ENCODE measurements at places on chromosomes 12 and 14.

GRCh38 chr12:132056320-132056719 lies 87.8 kb downstream of the DDX51 start:
- no peak for DNase-seq

GRCh38 chr12:13581031-13581430 lies 384.5 kb downstream of the EMP1 start:
- DNase-seq, result no peak

DNA sequence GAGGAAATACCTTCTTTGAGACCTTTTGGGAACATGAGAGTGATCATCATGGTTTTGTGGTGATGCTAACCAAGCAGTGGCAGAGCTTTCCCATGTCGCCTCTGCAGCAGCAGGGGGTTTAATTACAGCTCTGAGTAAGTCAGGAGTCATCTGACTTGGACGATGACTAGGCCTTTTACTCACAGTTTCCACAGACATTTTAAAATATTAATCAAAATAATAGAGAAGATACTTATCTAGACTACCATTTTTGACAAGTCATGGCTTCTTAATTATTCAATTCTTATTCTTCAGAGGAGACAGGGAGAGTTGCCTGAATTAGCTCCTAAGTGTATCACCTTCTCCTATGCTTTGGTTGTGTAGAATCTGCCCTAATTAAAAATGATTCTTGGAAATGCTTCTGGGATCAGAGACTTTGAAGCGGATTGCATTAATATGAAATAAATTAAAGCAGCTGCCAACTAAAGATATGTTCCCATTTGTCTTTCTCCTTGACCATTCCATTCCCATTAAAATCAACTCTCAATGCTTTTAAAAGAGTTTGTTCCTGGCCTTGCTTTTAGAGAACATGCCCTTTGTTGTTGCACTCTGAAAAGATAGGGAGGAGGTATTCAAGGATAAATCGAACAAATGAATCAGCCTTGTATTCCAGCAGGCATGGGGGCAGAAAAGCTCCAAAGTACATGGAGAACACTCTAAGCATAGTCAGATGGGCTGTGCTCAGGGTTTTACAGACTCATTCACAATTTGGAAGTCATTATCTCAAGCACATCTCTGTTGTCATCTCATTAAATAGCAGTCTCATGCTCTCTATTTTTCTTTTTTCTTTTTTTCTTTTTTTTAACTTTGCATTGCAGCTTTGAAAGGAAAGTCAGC lies 7.7 kb upstream of the IFNG-AS1 start:
- no peak for DNase-seq

- no peak for DNase-seq
These were observed 3.3 kb downstream of the WASHC4 start for GRCh38 chr12:105110851-105111250.

GRCh38 chr12:57740656-57741412 lies 2.3 kb upstream of the AGAP2 start:
- DNase-seq, result no peak

DNA sequence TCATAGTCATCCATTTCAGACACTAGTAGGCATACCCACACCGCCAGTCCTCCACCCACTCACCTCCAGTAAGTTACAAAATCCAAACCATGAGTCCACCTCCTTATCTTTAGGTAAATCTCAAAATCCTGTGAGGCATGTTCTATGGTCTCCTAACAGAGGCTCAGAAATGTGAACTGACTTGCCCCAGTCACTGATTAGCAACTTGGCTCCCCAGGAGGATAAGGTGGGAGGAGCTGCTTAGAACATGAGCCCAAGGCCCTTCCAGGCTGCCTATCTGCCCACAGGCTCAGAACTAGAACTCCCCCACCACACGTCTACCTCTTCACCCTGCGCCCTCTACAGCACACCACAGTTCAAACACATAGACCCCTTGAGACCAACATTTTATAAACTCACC lies 19.9 kb downstream of the SETD3 start:
- DNase-seq, result no peak

GRCh38 chr14:78007160-78007559 lies 163.0 kb upstream of the NRXN3 start:
- no peak for DNase-seq

DNA sequence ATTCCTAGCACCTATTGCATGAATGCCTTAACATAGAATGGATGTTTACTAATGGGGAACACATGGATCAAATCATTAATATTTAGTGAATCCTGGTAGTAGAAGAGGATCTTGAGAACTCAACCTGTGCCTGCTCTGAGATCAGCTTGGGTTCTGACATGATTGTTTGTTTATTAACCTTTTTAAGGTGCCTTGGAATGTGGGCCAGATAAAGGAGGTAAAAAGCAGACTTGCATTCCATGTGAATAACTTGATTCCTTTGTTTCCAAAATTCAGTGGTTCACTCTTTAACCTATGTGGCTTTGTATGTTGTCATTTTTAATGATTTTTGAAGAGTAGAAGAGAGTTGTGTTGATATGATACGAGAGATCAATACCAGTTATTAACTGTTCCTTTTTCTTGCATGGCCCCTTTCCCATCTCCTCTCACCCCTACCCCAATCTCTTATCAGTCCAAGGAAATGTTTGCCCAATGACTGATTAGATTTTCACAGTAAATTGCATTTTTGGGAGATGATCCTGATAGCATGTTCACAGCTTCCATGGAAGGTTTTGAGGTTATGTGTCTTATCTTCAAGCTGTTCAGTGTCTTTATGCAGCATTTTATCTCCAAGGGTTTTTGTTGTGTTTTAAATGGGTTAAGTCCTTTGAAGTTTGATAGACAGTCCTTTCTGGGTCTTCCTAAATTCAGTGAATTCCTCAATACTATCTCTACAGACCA lies 193.7 kb upstream of the FRMD6 start:
- no peak for DNase-seq

- no peak for DNase-seq
These were observed at the start of gene PDE3A for GRCh38 chr12:20368114-20368650. Gene PDE3A, plus strand, starts transcription at chr12:20368537. Its CDS starts 748 bp downstream, at chr12:20369285.
